ENCODE measurements at places on chromosomes 12 and 14.

DNA sequence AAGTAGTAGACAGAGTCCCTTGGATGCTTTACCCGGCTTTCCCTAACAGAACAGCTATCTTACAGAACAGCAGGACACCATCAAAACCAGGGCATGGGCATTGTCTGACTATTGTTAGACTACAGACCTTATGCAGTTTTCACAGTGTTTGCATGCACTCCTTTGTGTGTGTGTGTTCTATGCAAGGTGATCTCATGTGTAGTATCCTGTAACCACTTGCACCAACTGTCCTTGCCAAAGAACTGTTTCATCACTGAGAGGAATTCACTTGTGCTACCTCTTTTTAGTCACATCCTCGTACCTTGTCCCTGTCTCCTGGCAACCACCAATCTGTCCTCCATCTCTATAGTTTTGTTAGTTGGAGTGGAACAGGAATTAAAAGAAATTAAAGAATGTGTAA, 183.6 kb upstream of the PZP start:
- no peak for DNase-seq

- no peak for DNase-seq
These were observed 28.1 kb downstream of the GIT2 start for GRCh38 chr12:109968032-109968420.

GRCh38 chr12:123267991-123268843, 3.4 kb downstream of the CDK2AP1 start:
- no peak for DNase-seq

- DNase-seq, result no peak
These were observed 28.3 kb downstream of the TMEM120B start for GRCh38 chr12:121740847-121741246.

DNA sequence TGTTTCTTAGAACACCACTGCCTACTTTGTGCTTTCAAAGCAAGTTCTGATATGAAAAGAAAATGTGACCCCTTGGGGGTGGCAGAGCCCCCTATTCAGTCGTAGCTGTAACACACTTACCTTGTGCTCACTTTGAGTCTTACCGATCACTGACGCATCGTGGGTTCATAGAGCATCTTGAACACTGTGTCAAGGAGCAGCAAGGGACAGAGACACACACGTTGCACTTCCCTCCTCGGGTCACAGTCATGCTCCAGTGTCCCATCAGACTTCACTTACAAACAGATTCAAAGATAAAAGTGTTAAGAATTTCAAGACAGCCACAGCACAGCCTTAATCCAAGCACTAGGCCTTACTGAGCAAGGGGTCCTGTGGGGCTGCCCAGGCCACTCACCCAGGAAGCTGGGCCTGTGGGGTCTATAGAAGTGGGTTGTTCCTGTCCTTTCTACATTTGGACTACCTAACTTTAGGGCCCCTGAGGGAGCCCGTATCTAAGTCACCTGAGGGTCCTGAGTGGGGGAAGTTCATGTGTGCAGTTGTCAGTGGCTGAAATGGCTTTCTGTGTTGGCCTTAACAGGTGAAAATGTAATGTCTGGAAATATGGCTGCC, 75.4 kb upstream of the BDKRB2 start:
- peak; percentile 65 for DNase-seq

- no peak for DNase-seq
These were observed 435.8 kb downstream of the NRXN3 start for GRCh38 chr14:78605897-78606500.

DNA sequence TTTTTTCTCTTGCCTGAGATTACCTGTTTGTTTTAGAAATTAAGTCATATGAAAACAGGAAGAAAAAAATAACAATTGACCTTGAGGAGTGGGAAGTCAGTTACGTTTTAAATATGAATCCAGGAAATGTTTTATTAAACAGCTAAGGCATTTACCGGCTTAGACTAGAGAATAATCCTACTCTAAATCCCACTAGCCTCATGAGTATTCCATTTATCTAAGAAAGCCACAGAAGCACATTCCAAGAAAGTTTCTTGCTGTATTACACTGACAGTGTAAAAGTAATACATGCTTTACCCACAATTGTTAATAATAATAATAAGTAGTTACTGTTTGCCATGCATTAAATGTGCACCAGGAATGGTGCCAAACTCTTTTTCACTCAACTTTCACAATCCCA, 90.9 kb downstream of the BMP4 start:
- DNase-seq, result no peak

- DNase-seq, result no peak
These were observed 168.6 kb downstream of the CPNE8 start for GRCh38 chr12:38736821-38737220.

- no peak for DNase-seq
These were observed 39.9 kb upstream of the TMCC3 start for GRCh38 chr12:94690198-94690771.

DNA sequence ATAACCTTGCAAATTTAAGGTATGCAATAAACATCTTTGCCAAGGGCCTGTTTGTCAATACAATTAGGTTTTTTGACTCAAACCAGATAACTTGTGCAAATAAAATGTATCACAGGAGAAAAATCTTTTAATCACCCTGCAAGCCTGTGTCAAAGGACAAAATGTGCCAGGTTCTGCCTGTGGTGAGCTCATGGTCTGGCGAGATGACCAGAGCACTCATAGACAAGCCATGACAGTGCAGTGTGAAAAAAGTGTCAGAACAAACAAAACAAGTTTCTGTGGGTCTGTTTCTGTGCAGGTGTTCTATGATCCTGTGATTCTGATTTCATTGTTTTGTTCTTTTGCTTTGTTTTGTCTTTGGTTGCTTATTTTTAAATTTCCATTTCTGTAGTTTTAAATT, 847.2 kb downstream of the VRK1 start:
- no peak for DNase-seq

- DNase-seq, result no peak
These were observed 104.7 kb upstream of the RAP1B start for GRCh38 chr12:68505970-68506369.

- no peak for DNase-seq
These were observed 219.3 kb downstream of the TRHDE start for GRCh38 chr12:72491426-72491825.

DNA sequence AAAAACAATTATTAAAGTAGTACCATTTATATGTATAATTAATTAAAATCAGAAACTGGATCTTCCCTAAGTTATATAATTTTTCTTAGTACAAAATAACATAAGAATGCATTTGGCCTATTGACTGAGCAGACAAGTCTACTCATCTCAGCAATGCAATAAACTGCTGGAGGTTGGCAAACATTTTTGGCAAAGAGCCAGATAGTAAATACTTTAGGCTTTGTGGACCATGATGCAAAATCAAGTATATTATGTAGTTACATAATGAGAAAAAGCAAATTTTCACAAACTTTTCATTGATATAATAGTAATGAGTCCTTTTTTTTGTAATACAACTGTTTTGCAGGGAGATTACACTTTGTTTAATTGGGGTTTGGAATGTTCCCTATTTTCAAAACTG, 30.9 kb downstream of the ERGIC2 start:
- no peak for DNase-seq

- DNase-seq, result no peak
These were observed 768 bp downstream of the CEP170B start for GRCh38 chr14:104865631-104866441.

GRCh38 chr12:92757597-92758121, 54.9 kb downstream of the PLEKHG7 start:
- DNase-seq, result no peak

GRCh38 chr14:106372870-106373652, 846.7 kb downstream of the TMEM121 start:
- no peak for DNase-seq

DNA sequence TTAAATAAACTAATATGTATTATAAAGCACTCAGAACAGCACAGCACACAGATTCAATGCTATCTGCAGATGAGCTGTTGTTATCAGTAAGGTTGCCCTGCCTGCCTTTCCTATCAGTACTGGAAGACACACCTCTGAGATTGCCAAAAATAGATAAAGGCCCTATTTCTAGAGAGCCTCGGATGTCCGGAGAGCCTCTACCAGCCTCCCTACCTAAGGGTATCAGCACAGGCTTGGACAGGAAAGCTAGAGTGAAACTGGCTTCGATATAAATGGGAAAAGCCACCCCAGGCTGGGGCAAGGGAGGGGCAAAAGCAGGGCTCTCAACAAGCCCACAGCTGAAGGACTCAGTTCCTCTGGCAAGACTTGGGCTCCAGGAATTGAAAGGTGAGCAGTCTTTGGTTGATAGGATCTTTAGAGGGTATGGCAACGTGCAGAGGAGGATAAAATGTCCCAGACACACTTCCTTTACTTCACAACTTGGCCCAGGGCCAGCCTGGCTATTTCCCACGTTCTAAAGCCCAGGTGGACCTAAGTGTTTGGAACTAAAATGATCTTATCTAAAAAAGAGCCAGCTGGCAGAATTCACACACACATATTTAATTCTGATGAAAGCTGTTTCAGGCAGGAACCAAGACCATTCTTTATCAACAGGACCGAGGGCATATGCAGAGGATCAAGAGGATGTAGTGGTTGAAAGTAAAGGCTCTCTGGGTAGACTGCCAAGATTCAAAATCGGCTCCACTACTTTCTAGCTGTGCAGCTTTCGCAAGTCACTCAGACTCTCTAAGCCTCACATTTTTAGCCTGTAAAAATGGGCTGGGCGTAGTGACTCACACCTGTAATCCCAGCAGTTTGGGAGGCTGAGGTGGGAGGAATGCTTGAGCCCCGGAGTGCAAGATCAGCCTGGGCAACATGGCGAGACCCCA, 37.8 kb upstream of the ITPR2 start:
- DNase-seq, result no peak

GRCh38 chr12:109737631-109738030, 24.0 kb downstream of the FAM222A start:
- DNase-seq, result no peak

DNA sequence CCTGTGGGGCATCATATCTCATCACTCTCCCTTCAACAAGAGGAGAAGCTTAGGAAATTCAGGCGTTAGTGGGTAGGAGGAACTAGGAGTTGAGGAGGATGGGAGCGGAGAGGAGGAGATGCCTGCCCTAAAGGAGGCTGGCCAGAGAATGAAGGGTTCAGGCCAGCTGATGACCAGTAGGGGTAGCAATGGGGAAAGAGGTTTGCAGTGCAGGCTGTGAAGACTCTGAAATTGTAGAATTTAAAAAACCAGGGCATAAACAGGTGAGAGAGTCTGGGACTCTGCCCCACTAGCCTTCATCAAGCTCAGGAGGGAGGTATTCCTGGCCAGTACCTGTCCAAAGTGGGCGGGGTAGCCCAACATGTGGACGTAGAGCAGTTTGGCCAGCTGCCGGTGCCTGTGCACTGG, 809 bp downstream of the AP1G2 start:
- no peak for DNase-seq

DNA sequence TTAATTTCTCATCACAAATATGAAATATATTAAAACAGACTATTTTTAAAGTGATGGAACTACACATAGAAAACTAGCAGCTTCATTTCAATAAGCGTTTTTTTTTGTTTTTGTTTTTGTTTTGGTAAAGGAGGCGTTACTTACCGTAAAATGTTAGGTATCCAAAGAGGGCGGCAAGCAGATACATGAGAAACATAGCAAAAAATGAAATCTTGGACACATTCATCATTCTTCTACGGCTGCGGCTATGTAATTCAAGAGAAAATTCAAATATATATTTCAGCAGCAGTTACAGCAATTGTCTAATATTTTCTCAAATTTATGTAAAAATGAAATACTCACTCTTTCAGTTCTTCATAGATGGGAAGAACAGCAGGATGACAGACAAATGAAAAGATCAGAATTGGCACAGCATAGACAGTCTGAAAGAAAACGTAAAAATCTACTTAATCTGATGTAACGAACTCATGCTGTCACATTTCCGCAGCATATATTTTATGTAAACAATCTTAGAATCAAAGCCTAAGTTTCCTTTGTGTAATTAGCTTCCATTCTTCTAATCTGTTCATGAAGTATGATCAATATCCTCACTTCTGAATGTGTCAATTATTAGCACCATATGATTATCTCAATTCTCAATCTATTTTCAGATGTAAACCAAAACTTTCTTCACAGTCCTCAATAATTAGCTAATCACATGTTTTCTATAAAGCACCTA, 8.8 kb downstream of the SLC38A2 start:
- no peak for DNase-seq

- DNase-seq, result no peak
These were observed 154.3 kb downstream of the CEP83 start for GRCh38 chr12:94305130-94305957.

DNA sequence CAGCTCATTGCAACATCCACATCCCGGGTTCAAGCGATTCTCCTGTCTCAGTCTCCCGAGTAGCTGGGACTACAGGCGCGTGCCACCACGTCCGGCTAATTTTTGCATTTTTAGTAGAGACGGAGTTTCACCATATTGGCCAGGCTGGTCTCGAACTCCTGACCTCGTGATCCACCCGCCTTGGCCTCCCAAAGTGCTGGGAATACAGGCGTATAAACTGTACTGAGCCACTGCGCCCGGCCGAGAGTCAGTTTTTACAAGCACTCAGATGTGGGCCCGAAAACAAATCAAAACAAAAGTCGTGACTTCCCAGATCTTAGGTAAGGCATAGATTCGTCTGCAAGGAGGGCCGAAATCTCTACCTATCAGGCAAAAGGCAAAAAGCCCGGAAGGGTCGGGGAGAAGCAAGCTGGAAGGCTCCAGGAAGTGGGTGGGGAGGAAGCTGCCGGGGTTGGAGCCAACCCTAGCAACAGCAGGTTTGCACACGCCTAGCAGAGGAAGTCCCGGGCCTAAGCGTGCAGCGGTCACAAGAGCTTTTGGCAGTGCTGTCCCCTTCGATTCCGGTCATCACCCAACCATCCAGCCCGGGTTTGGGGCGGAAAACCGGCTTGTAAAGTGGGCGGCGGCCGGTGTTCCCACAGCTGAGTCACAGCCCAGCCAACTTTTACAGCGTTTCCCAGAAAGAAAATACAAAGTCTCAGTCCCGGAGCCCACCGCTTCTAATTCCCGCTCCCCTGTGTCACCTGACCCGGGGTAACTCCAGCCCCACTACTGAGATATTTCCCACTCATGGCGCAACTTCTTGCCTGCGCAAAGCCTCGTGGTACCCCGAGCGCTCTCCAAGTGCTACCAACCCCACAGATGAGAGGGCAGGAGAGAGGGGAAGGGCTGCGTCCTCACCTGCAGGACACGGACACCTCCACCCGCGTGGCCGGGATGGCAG, 583 bp downstream of the CPNE8 start:
- DNase-seq, result peak; percentile 95

- DNase-seq, result no peak
These were observed 939 bp upstream of the SEL1L start for GRCh38 chr14:81534510-81535074.

- DNase-seq, result no peak
These were observed 2.8 kb downstream of the FRMD6 start for GRCh38 chr14:51654533-51654845.

Measured in vagina (tissue), 2 donors.